ENCODE measurements at places on chromosomes 5 and 9.

- no peak for DNase-seq
Observed at GRCh38 chr9:257957-258356, 43.3 kb downstream of the DOCK8 start.

- DNase-seq: no peak
Observed at GRCh38 chr5:63055421-63055820, 476.8 kb downstream of the LRRC70 start.

GRCh38 chr9:22037954-22038690, 29.0 kb upstream of the CDKN2B start:
- no peak for DNase-seq

GRCh38 chr9:98954244-98954610, 10.5 kb downstream of the COL15A1 start:
- no peak for DNase-seq

DNA sequence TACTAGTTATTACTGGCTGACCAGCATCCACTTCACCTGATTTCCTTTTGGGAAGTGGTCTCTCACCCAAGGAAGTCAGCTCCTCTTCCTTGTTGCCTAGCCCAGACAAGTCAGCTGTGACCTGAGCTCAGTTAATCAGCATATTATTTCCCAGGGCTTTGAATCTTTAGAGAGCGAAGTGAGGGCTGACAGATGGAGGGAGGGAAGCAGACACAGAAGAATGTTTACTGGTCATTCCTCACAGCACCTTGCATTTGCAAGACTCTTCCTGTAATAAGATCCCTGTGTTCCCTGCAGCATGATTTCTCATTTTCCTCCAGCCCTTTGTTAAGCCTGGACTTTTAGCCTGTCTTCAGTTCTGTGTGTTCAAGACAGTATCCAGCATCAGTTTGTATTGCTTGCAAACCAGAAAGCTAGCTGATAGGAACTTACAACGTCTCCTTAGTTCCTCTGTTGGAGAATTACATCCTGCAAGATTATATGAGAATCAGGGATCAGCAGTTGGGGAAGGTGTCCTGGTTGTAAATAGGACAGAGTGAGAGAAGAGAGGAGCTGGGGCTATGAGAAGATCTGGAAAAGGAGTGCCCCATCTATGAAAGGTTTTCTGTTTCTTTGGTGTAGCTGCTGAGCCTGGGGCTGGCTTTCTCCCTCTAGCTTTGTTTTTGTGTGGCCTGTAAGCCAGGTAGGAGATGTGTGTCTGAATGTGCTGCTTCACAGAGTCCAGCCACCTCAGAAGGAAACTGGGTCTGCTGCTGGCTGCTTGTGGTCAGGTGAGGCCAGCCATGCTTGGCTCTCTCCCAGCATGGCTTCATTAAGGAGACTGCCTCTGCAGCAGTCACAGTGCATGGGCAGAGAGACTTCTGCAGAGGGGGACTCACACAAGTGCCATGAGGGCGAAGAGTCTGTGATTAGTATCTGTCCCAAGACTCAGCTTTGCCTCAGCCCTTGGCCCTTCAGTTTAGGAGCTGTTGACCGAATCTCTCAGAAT, 50.3 kb downstream of the MAN2A1 start:
- DNase-seq: no peak

DNA sequence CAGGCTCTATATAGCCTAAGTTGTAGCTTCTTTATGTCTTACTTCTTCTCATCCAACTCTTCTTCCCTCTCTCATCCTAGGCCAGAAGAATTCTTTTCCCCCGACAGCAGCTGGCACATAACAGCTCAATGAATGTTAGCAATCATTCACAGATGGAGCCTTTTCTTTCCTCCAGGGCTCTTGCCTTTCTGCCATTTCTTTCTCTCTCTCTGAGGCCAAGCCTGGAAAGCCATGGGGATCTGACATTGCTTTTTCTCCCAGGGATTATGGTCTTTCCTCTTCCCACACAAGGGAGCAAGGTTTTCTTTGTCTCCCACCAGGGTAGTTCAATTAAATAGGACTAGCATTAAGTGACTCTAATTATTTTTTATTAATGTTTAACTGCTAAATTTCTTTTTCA, 20.5 kb downstream of the SMIM15 start:
- no peak for DNase-seq

DNA sequence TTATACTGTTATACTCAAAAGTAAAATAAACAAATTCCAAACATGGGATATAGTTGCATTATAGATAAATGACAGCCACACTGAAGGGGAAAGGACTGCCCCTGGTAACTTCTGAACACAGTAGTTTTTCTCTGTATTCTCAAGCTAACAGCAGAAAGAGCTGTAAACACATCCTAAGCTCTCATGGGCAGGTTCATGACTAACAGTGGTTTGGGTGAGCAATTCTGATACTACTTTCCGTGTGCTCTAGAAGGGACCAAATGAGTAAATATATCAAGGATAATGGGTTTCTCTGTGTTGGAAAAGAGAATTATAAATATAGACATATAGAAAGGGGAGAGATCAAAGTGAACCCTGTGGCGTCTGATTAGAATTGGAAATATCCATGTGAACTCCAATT, 2.2 kb upstream of the LCN6 start:
- DNase-seq: no peak

DNA sequence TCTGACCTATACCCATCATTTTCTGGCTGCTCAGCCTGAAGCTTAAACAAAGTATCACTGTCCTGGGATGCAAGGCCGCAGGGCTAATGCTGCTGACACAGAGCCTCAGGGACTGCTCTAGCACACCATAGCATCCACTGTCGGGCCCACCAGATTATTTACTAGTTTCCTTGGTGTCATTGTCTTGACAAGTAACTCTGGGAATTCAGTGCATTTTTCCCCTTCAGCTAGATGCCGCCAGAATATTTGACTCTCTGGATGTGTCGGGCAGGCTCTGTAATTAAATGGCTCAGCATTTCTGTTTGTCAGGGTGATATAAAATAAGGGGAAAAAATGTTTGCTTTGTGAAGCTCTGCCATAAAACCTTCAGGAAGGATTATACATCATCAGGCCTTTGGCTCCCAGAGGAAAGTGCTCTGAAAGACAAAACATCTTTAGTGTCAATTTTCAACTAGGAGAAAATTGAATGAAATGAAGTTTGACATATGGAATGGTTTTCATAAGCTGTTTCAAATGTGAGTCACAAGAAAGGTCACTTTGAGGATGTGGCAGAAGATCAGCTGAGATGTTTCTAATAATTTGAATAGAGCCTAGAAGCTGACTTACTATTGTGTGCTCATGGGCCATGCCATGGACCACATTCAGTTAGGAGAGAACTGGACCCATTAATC, 350.1 kb downstream of the TMEM232 start:
- DNase-seq: no peak

GRCh38 chr9:69299826-69300225, 25.2 kb upstream of the ENTREP1 start:
- no peak for DNase-seq

- DNase-seq: no peak
Observed at GRCh38 chr9:113566016-113566711, 102.6 kb downstream of the RGS3 start.

GRCh38 chr5:4232084-4232483, 636.5 kb downstream of the IRX1 start:
- DNase-seq: no peak

DNA sequence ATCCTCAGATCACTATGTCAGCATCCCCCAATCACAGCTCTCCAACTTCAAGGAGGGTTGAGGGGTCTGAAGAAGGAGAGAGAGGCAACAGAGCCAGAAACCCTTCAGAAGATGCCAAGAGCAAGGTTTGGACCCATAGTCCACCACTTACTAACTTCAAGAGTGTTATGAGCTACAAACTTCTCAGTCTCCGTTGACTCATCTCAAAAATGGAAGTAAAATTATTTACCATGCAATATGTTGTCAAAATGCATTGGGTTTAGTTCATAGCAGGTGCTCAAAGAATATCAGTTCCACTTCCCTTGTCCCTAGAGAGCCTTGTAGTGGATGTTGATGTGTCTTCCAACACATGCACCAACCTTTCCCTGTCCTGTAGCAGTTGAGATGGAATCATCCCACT, 116.0 kb downstream of the KCNIP1 start:
- no peak for DNase-seq

GRCh38 chr5:130893006-130893405, 272.1 kb downstream of the HINT1 start:
- DNase-seq: no peak

- no peak for DNase-seq
Observed at GRCh38 chr5:115575167-115576070, 26.9 kb downstream of the TICAM2 start.

- no peak for DNase-seq
Observed at GRCh38 chr5:136675769-136676168, 310.4 kb upstream of the TRPC7 start.

- DNase-seq: no peak
Observed at GRCh38 chr5:159566832-159567231, 236.5 kb upstream of the IL12B start.

DNA sequence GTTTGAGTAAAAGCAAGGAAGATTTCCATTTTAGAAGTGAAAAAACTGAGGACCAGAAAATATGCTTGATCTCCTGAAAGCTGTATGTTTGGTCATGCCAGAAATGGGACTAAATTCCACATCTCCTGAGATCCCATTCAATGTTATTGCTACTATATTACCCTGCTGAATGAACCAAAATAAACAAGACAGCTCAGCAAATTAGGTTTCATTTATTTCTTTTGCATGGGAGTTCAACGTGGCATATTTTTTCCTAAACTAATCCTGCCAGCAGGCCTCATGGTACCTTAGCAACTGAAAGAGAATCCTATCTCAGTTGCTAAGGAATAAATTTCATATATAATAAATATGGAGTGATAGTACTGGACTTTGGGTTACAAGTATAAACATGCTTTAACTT, 101.7 kb downstream of the ADAMTSL1 start:
- DNase-seq: no peak

DNA sequence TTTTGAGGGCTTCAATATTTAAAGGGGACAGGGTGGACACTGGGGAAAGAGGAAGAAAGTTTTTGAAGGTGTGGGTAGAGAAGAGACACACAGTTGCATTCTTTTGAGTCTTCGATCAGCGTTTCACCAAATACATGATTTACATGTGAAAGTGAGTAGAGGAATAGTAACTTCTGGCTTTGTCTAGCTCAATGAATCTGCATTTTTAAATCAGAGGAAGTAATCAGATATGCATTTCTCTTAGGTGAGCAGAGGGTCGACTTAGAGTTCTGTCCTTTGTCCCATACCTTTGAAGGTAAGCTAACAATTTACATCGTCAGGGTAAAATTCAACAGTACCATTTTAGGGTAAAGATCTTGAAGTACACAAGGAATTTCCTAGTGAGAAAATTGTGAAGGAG, 406.4 kb upstream of the ZNF462 start:
- no peak for DNase-seq

DNA sequence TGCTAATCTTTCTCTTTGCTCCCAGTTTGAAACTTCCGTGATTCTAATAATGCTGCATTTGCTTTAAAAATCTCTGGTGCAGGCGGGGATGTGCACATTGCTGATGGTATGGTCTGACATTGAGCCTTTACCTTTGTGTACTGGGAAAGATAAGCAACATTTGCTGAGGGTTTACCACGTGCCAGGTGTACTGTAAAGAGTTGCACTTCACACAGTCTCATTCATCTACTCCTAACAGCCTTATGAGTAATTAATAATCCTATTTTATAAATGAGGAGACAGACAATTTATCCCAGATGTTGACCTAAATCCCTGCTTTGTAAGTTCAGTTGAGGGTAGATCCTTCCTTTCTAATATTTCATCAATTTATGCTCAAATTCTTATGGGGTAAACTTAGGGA, 726 bp upstream of the ADGRV1 start:
- no peak for DNase-seq

DNA sequence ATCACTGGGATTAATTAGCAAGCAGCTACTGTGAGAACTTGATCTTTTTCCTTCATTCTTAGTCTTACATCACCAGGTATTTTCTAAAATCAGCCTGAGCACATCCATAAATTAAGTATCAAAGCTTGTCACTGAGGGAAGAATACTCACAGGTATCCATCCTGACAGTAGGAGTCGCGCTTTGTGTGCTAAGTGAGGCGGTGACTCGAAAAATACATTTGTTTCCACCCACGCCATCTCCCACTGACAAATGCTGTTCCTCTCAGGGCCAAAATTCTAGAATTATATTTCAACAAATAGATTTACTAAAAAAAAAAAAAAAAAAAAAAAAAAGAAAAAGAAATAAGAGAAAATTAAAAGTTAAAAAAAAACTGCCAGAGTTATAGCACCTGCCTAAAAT, 34.1 kb upstream of the GABRB2 start:
- DNase-seq: no peak

DNA sequence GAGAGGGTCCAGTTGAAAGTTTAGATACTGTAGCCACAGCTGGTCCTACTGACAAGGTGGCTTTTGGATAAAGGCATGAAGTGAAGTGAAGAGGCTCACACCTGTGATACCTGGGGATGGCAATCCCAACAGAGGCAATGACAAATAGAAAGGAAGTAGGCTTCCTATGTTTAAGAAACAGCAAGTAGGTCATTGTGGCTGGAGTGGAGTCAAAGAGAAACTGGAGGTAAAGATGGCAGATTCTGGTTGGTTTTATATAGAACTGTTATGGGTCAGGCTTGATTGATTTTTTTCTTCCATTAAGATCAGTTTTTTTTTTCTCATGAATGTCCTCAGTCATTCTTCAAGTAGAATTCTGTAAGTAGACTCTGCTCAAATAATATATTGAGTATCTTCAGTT, 79.5 kb downstream of the ANXA1 start:
- no peak for DNase-seq

DNA sequence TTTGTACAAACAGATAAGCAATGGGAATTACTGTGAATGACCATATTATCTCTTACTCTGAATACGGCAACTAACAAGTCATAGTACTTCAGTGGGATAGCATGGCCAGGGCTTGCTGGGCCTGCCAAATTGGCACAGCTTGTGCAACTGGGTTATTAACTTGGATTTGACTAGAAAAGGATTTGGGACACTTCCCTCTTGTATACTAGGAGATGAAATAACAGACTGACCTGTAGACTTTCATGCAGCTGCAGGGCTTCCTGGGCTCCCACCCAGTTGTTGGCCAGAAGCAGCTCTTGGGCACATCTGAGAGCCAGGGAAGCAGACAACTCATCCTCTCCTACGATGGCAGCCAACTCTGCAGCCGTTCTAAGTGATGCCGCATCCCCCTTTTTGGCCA, 39.8 kb downstream of the CNOT8 start:
- DNase-seq: no peak

GRCh38 chr5:33745101-33745770, 146.6 kb downstream of the ADAMTS12 start:
- no peak for DNase-seq

DNA sequence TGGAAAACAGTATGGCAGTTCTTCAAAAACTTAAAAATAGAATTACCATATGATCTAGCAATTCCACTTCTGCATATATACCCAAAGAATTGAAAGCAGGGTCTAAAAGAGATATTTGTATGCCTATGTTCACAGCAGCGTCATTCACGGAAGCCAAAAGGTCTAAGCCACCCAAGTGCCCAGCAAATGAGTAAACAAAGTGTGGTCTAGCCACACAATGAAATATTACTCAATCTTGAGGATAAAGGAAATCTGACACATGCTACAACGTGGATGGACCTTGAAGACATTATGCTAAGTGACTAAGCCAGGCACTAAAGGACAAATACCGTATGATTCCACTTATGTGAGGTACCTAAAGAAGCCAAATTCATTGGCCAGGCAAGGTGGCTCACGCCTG, 11.1 kb upstream of the MED27 start:
- DNase-seq: no peak

- no peak for DNase-seq
Observed at GRCh38 chr9:16460696-16461095, 409.8 kb downstream of the BNC2 start.

Measured in stimulated activated CD8-positive, alpha-beta memory T cell treated with anti-CD3 and anti-CD28 coated beads, Interleukin-2, amount 100 ng/mL, for 1 hour (primary cell).